ENCODE measurements at places on chromosomes 4 and X.

GRCh38 chr4:831483-831805 is 5.5 kb upstream of the CPLX1 start:
- DNase-seq = no peak
- H3K36me3 ChIP-seq = peaks cover 11% of the 10 kb centered on the region
- H3K4me1 ChIP-seq = peaks cover 12% of the 10 kb centered on the region
- no peak overlapping the region for H3K27ac ChIP-seq

- no peak for DNase-seq
- no peaks in the 10 kb centered on the region for H3K27me3 ChIP-seq
- H3K27ac ChIP-seq = no peak overlapping the region
- no peak overlapping the region for H3K4me3 ChIP-seq
- H3K4me1 ChIP-seq = peaks cover 4% of the 10 kb centered on the region
These were observed 215.3 kb upstream of the ANXA3 start for GRCh38 chr4:78336093-78336943.

GRCh38 chrX:148914783-148915182 is 414.4 kb downstream of the AFF2 start:
- no peak overlapping the region for H3K27ac ChIP-seq
- no peaks in the 10 kb centered on the region for H3K4me1 ChIP-seq
- no peaks in the 10 kb centered on the region for H3K27me3 ChIP-seq
- H3K36me3 ChIP-seq = no peaks in the 10 kb centered on the region
- DNase-seq = no peak
- no peak overlapping the region for H3K4me3 ChIP-seq

- no peaks in the 10 kb centered on the region for H3K36me3 ChIP-seq
- H3K4me3 ChIP-seq = no peak overlapping the region
- no peaks in the 10 kb centered on the region for H3K4me1 ChIP-seq
- no peak for DNase-seq
- no peaks in the 10 kb centered on the region for H3K27me3 ChIP-seq
- H3K27ac ChIP-seq = no peak overlapping the region
These were observed 49.1 kb downstream of the APOOL start for GRCh38 chrX:85052636-85053343.

DNA sequence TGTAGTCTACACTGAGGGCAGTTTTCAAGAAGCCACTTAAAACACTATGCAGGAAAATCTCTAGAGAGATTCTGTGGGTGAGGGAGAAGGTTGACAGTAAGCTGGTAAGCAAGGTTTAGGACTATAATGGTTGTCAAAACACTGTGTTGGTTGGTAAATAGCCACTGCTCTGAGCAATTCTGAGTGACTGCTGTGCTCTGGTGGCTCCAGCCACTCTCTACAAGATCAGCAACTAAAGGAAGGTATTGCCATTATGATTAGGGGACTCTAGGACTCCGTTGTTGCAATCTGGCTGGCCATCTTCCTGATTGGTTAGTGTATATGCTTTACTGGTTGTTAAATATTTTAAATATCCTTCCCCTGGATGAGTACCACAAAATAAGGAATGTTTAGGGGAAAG is 5.5 kb upstream of the FAM47E start:
- no peaks in the 10 kb centered on the region for H3K36me3 ChIP-seq
- H3K27ac ChIP-seq = no peak overlapping the region
- no peak overlapping the region for H3K4me3 ChIP-seq
- H3K4me1 ChIP-seq = no peaks in the 10 kb centered on the region
- DNase-seq = no peak

DNA sequence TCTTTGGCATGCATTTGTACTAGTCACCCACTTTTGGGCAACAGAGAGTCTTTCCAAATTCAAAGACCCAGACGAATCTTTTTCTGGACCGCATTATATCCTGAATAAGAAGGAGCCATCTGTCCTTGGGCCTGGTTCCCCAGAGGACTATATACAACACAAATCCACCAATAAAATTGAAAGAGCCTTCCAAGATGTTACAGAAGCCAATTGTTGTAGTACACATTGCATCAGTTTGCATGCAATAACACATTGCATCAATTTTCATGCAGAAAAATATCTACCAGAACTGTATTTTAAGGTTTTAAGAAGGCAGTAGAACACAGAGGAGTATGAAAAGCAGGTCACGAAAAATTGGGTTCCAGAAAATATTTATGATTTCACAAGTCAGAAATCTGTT is 203.2 kb downstream of the HTR2C start:
- H3K27ac ChIP-seq = no peak overlapping the region
- no peaks in the 10 kb centered on the region for H3K27me3 ChIP-seq
- H3K4me3 ChIP-seq = no peak overlapping the region
- H3K36me3 ChIP-seq = no peaks in the 10 kb centered on the region
- DNase-seq = no peak
- no peaks in the 10 kb centered on the region for H3K4me1 ChIP-seq

DNA sequence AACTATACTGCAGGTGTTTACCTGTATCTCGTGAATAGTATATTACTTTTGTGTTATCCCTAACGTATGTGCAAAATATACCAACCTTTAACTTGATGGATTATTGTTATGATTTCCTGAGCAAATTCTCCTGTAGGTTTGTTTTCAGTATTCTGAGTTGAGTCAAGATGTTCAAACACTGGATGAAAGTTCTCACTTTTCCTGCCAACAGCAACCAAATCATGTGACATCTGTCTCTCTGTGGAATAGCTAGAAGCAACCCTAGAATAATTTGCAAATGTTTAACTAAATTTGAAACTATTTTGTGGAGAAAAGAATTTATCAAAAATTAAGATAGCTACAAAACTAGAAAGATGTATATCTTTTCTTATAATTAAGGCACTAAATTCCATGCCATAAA is 35.6 kb downstream of the BCLAF3 start:
- H3K4me3 ChIP-seq = no peak overlapping the region
- no peaks in the 10 kb centered on the region for H3K4me1 ChIP-seq
- H3K27ac ChIP-seq = no peak overlapping the region
- DNase-seq = peak; percentile 20

GRCh38 chrX:2321411-2321810 is 179.4 kb downstream of the DHRSX start:
- H3K27ac ChIP-seq = no peak overlapping the region
- no peak overlapping the region for H3K4me3 ChIP-seq
- no peak for DNase-seq
- H3K4me1 ChIP-seq = peaks cover 19% of the 10 kb centered on the region
- no peaks in the 10 kb centered on the region for H3K27me3 ChIP-seq

DNA sequence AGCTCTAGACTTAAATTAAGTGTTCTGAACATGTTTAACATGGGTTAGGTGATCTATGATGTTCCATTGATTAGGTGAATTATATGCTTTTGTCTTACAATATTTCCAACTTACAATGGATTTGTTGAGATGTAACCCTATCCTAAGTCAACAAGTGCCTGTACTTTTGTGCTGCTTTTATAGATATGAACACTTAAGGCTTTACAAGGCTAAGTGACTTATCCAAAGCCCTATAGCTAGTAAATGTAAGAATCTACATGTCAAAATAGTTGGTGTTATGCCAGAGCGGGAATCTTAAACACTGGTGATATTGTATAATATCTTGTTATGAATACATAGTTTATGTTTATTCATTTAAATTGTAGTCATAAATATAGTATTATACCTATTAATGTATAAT is 1629.1 kb upstream of the IGFBP7 start:
- no peaks in the 10 kb centered on the region for H3K4me1 ChIP-seq
- no peaks in the 10 kb centered on the region for H3K27me3 ChIP-seq
- no peak overlapping the region for H3K27ac ChIP-seq
- no peaks in the 10 kb centered on the region for H3K36me3 ChIP-seq

- no peaks in the 10 kb centered on the region for H3K36me3 ChIP-seq
- no peak overlapping the region for H3K27ac ChIP-seq
- no peak overlapping the region for H3K4me3 ChIP-seq
- no peak for DNase-seq
- no peaks in the 10 kb centered on the region for H3K27me3 ChIP-seq
These were observed 264.3 kb downstream of the NPFFR2 start for GRCh38 chr4:72295966-72296557.

DNA sequence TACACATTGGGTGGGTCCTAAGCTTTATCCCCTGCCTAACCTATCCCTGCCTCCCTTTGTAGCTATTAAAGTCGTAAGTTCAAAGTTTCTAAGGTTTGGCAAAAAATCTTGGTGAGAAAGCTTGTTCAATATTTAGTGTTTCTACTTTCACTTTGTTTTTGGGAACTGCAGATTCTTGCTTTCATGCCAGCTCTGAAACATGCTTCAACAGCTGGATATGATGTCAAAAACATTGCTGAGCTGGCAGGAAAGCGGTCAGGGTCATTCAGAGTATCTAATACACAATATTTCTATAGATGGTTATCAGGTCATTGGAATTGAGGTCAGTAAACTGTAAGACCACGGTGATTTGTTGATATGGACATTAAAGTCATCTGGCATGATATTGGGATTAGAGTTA is 19.7 kb downstream of the CENPI start:
- no peak overlapping the region for H3K27ac ChIP-seq
- H3K4me1 ChIP-seq = no peaks in the 10 kb centered on the region
- no peaks in the 10 kb centered on the region for H3K36me3 ChIP-seq
- H3K27me3 ChIP-seq = peaks cover 3% of the 10 kb centered on the region
- DNase-seq = no peak

GRCh38 chrX:6793000-6793399 is 258.1 kb upstream of the VCX3A start:
- no peak for DNase-seq
- no peak overlapping the region for H3K27ac ChIP-seq
- H3K4me3 ChIP-seq = no peak overlapping the region
- H3K27me3 ChIP-seq = no peaks in the 10 kb centered on the region

DNA sequence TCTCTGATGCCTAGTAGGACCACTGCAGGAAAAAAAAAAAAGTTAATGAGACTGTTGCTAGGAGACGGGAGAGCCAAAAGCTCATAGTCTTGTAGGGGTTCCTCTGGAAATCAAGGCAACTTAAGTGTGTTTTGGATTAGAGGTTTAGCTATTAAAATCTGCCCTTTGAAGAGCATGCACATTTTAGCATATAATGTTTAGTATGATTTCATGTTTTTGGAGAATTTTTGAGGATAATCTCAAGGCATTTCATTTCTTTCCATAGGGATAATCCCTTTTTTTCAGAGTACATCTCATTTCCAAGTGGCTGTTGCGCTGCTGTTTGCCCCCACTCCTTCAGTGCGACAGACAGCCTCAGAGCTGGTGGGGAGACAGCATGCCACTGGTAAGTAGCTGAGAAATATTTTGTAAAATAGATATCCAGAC is at the start of gene LINC00632:
Gene LINC00632, plus strand, starts transcription at position 339 of the 426 bp plus-strand sequence.
- peak within 1 kb of the TSS; percentile 40 for H3K4me3 ChIP-seq
- no peak for DNase-seq
- H3K4me1 ChIP-seq = peaks cover 8% of the 10 kb centered on the region
- H3K27ac ChIP-seq = peak within 1 kb of the TSS; percentile 80
- no peaks in the 10 kb centered on the region for H3K27me3 ChIP-seq
- peaks cover 5% of the 10 kb centered on the region for H3K36me3 ChIP-seq

- H3K27me3 ChIP-seq = no peaks in the 10 kb centered on the region
- DNase-seq = peak; percentile 0
- no peaks in the 10 kb centered on the region for H3K4me1 ChIP-seq
- H3K4me3 ChIP-seq = no peak overlapping the region
These were observed 63.4 kb downstream of the DCAF12L1 start for GRCh38 chrX:126489116-126489695.

DNA sequence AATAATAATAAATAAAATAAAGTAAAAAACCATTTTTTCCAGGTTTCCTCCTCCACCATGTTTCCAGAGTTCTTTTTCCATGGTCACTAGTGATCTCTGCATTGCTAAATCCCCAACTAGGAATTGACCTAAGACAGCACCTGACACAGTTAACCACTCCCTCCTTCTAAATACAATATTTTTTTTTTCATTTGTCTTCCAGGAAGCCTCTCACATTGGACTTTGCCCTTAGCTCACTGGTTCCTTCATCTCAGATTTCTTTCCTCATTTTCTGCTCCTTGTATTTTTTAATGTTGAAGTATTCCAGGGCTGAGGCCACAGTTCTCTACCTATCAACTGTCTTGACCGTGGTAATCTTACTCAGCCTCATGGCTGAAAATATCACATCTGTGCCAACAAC is 187.3 kb upstream of the FAM241A start:
- DNase-seq = no peak
- H3K27ac ChIP-seq = no peak overlapping the region
- no peak overlapping the region for H3K4me3 ChIP-seq
- no peaks in the 10 kb centered on the region for H3K27me3 ChIP-seq
- H3K36me3 ChIP-seq = no peaks in the 10 kb centered on the region

DNA sequence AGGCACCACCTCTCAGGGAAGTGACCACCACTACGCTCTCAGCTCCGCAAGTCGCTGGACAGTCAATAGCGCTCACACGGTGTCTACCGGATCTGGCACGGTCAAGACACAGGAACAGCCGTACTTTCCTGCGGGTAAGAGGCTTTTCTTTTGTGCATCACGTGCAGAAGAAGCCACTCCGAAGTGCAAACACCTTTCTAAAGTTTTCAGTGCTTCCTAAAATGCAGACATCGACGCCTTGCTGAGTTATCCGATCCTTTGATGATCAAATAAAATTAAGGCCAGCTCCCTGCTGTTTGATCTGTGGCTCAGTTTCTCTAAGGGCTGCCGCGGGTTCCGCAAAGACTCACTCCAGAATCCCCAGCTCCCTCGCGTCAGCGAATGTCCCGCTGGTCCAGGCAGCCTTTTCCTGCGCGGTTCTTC is 71.8 kb downstream of the FBXO8 start:
- H3K27ac ChIP-seq = no peak overlapping the region
- DNase-seq = no peak
- peaks cover 16% of the 10 kb centered on the region for H3K4me1 ChIP-seq
- H3K36me3 ChIP-seq = no peaks in the 10 kb centered on the region
- H3K27me3 ChIP-seq = peaks cover 76% of the 10 kb centered on the region
- H3K4me3 ChIP-seq = no peak overlapping the region

DNA sequence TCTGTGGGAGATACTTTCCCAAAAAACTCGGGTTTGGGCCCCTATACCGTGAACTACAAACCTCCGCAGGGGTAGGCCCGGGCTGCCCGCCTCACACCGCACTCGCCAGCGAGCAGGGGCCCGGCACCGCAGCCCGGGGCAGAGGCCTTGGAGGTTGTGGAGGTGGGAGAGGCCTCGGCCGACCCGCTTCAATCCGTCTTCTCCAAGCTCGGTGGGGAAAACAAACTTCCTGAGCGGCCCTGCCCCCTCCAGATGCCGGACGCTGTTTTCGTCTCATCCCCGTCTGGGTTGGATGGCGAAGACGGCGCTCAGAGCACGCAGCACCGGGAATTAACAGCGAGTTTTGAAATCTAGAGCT is 442 bp upstream of the MCUB start:
- H3K4me3 ChIP-seq = peak overlapping the region; percentile 62
- H3K36me3 ChIP-seq = peaks cover 7% of the 10 kb centered on the region
- DNase-seq = no peak
- peak overlapping the region; percentile 71 for H3K27ac ChIP-seq
- peaks cover 8% of the 10 kb centered on the region for H3K27me3 ChIP-seq
